Stimulated activated CD8-positive, alpha-beta memory T cell treated with anti-CD3 and anti-CD28 coated beads, Interleukin-15, amount 100 ng/mL, for 1 hour (primary cell): ENCODE measurements at places on chromosomes 5 and 9.

- no peak for DNase-seq
These were observed 65.9 kb downstream of the DMRTA1 start for GRCh38 chr9:22512495-22512894.

GRCh38 chr9:107667231-107668070, 177.9 kb upstream of the KLF4 start:
- no peak for DNase-seq

DNA sequence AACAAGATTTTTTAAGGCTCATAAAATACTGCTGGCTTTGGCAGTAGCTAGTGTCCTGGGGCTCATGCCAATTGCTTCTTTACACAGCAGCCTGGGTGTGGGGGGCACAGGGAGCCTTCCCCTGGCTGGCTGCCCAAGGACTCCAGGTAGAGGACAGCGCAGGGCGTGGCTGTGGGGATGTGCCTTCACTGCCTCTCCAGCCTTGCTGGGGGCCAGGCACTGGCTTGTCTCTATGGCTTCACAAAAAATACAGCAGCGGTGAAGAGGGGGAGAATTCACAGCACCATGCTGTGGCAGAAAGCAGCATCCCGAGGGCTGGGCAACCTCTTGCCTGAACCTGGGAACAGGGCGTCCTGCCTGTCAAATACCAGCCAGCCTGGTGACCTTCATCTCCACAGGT, 57.4 kb downstream of the DAP start:
- no peak for DNase-seq

- DNase-seq: no peak
These were observed 30.3 kb downstream of the IRX4 start for GRCh38 chr5:1852324-1852947.

GRCh38 chr5:124741711-124742496, 4.5 kb downstream of the ZNF608 start:
- DNase-seq: no peak

DNA sequence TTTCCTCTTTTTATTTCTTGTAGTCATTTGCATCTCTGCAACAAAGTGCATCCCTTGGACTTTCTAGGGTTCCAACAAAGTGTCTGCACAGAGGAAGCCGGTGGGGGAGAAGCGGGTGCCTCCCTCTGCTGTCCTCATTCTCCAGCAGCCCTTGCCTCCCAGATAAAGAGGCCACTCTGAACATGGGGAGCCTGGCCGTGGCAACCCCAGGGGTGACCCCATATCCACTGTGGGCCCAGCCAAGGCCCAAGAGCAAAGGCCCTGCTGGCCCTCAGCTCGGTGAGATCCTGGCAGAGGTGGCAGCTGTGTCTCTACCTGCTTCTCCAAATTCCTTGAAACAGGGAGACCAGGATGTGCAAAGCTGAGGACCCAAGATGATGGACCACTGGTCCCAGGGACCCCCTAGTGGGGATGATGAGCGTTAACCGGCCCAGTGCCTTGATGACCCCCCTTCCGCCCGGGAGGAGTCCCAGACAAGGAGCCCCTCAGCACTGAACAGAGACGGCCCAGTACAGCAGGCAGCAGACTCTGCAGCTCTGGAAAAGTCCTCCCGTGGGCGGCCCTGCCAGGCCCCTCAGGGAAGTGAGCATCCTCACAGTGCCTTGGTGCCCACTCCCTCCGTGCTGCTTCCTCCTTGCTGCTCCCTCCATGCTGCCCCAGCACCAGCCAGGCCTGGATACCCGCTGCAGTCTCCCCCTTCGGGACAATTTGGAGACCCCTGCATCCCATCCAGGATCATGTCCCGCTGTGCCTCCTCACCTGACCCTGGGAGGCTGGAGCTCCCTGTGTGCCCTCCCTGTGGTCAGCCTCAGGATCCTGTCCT, 62.5 kb downstream of the MRPL36 start:
- DNase-seq: no peak

GRCh38 chr5:139104577-139105276, 93.4 kb downstream of the SIL1 start:
- no peak for DNase-seq

GRCh38 chr9:121860744-121861143, 209.3 kb downstream of the DAB2IP start:
- no peak for DNase-seq

DNA sequence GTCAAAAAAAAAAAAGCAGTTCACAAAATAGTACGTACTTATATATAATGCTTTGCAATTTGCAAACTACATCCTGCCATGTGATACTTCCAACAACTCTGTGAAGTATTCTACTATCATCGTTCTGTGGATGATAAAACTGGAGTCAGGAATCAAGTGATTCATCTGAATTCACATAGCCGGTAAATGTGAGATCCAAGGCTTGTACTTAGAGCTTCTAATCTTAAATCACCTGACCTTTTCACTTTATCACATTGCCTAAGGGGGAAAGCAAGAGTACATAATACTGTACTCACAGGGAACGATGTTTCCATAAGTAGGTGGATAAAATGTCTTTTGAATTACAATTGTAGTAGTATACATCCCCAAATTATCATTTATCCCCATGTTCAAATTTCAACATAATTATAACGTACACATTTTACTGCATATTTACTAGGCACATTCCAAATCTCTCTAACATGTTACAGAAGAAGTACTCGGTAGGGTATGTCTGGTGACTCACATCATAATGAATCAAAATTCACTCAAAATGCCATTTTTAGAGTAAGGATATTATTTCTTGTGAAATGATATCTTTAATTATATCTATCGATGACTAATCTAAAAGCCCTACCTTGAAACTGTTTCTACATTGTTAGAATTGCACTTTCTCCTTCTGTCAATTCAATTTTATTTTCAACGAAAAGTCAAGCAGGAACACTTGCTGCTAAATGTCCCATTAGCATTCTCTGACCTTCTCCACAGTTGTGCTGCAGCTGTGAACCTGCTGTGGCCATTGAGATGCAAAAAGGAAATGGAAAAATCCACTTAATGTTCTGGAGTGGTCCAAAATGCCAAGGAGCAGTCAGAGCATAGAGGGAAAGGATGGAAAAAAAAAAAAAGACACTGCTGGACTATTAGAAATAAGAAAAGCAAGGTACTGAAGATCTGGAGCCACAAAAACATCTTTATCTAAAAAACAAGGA, 78.9 kb downstream of the OR2K2 start:
- no peak for DNase-seq

GRCh38 chr9:98185611-98186171, 6.7 kb downstream of the CORO2A start:
- no peak for DNase-seq

DNA sequence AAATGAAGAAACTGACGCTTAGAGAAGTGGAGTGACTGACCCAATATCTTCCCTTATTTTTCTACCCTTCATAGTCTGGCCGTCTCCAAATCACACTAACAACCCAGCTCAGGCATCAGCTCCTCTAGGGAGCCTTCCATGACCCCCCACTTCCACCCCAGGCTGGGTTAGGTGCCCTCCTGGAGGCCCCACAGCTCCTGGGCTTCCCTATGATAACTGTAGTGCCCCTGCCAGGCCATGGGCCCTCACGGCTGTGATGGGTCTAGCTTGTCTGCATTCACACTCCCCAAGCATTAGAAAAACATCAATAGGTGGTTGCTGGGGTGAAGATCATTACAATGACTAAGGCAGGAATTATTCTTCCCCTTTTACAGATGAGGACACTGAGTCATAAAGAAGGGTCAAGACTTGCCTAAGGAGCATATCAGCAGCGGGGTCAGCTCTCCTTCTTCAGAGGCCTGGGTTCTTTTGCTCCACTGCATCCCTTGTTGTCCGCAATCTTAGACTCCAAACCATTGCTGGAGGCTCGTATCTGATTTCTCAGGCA, 7.3 kb downstream of the CORO2A start:
- no peak for DNase-seq

DNA sequence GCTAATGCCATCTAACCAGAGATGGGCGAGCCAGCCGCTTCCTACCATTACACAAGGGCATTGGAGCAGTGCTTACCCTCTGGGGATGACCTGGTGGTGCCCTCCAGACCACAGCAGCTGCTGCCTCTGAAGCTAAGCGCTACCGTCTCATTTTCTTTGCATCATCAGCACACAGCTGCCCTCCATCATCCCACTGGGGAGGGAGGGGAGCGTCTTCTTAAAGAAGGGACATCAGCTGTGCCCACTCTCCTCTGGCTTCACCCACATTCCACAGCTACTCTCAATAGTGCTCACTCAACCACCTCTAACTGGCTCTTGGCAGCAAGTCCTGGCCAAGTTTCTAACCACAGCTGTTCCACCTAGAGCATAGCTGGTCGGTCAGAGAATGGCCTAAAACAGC, 503.4 kb downstream of the NFIB start:
- DNase-seq: no peak

DNA sequence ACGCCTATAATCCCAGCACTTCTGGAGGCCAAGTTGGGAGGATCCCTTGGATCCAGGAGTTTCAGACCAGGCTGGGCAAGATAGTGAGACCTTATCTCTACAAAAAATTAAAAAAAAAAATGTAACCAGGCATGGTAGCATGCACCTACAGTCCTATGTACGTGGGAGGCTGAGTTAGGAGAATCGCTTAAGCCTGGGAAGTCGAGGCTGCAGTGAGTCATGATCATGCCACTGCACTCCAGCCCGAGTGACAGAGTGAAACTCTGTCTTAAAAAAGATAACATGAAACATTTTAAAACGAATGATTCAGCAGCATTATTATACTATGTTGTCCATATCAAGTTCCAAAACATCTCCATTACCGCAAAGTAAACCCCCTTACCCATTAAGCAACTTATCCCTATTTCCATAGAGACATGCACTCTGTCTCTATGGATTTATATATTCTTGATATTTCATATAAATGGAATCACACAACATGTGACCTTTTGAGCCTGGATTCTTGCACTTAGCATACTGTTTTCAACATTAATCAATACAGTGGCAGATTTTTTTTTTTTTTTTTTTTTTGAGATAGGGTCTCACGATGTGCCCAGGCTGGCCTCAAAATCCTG, 56.9 kb upstream of the MTMR12 start:
- DNase-seq: no peak

DNA sequence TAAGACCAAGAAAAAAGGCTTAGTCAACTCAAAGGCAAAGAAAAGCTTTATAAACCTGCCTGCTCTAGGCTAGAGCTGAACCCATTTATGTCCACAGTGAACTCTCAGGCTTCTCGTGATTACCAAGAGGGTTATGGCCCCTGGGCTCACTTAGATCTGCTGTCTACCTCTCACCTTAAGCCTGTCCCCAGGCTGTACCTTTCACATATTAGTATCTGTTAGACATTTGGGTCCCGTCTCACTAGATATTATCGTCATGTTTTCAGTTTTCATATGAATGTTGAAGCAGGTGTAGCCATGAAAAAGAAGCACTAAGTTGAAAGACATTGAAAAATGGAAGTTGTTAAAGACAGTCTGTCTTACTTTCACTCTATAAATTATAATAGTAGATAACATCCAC, 75.2 kb upstream of the COX7C start:
- no peak for DNase-seq

DNA sequence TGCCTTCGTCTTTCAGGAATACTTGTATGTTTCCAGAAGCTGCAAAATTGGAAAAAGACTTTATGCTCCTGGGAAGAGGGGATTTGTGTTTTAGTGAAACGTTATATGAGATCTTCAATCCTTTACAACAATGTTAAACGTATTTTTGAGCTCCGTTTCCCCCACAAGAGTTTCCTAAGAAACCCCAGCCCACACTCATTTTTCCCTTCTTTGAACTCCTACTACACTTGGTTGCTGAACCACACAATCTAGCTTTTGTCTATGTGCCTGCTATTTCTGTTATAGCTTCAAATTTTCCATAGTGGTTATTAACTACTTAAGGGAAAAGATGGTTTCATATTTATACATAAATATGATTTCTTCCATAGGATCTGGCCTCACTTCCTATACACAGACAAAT, 238.6 kb upstream of the ACTBL2 start:
- DNase-seq: no peak

DNA sequence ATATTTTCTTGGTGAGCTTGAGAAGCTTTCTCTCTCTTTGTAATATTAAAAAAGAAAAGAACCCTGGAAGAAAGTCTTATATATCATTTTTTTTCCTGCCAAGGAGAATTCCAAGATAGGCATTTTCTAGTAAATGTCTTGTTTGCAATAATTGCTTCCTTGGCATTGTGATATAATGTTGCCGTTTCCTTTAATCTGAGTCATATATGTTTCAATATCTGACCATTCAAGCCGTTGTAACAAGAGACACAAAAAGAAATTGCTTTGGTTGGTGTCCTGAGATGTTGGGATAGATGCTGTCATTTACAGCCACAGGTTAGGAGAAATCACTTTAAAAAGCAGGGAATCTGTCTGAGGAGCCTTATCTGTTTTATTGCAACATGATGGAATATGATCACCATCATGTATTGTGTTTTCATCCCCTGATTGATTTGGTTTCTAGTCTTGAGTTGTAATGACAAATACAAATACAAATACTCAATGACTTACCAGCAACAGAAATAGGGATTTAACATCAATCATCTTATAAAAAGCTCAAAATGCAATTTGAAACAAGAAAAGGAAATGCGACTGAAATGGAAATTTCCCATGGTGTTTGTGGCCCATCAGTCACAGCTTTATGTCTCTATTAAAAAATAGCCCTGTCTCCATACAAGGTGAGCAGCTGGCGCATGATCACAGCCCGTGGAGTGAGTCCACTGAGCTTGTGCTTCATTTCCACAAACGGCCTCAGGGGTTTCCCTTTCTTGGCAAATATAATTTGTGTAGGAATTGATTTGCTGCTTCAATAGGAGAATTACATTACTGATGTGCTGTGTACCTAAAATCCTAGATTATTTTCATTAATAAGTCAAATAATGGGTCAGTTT, 250.1 kb upstream of the TRPC7 start:
- no peak for DNase-seq

DNA sequence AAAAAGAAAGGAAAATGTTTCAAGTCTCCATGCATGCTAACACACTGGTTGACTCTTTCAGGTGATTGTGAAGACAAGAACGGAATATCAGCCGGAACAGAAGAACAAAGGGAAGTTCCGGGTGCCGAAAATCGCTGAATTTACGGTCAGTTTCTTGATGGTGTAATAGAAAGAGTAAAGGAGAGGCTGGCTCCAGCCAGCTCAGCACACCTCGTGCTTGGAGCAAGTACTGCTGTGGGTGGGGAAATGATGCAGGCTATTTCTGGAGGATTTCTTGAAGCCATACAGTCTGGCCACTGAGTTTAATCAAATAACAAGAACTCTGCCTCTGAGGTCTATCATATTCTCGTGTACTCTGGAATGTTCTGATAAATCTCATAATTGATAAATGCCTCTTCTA, 18.7 kb downstream of the NSG2 start:
- DNase-seq: no peak

GRCh38 chr5:132640613-132641012, 17.4 kb upstream of the IL13 start:
- no peak for DNase-seq
